ENCODE measurements at places on chromosomes 11 and 22.

DNA sequence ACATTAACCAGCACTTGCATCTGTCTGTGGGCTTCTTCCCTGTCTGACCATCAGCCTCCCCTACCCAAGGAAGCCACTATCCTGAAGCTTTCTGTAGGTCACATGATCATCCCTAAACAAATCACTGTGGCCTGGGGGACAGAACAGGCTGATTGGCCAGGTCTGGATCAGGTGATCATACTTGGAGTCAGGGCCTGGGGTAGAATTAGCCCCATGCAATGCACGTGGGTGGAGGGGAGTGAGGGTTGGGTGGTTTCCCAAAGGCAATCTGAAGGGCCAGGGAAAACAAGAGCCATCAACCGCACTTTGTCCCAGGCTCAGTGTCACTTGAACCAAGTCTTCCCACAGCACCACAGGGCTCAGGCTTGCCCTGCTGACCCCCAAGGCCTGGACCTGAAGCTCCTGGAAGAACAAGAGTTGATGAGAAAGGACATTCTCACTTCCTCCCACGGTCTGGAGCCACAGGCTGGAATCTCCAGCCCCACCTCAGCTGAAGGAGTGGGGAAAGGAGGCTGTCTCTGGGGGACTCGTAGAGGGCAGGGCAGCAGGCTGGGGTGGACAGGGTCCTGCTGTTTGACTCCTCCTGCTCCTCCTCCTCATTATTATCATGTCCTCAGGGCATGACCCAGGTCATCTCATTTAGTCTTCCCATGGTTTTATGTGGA, 31.5 kb upstream of the TSPAN18 start:
- no peak for DNase-seq

DNA sequence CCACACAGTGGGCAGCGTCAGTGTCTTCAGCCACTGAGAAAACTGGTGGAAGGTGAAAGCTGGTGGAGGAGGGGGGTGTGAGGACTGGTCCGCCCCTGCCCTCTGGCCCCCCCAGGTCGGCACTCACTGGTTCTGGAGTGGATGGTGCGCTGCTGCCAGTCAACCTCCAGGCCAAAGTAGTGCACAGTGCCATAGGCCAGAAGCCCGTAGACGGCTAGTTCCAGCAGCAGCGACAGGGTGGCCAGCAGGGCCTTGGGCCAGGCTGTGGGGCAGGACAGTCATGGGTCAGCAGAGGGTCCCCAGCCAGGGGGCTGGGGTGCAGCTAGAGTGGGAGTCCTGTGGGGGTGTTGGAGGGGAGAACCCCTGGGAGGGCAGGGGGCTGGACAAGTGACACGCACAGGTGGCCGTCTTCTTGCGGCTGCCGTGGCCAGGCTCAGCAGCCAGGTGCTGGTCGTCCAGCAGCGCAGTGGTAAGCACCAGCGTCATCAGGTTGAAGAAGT, 2.2 kb downstream of the LMF2 start:
- no peak for DNase-seq

- DNase-seq: peak; percentile 79
Observed at GRCh38 chr11:83157594-83158356, 844 bp downstream of the PCF11 start.

GRCh38 chr11:101553891-101554292, 29.9 kb downstream of the TRPC6 start:
- no peak for DNase-seq

- no peak for DNase-seq
Observed at GRCh38 chr22:27144321-27144720, 486.9 kb downstream of the MIAT start.

- no peak for DNase-seq
Observed at GRCh38 chr11:65444314-65445051, 21.9 kb downstream of the NEAT1 start.

- DNase-seq: no peak
Observed at GRCh38 chr11:12058425-12059115, 50.1 kb upstream of the DKK3 start.

GRCh38 chr11:72807021-72807693, 7.1 kb upstream of the ATG16L2 start:
- no peak for DNase-seq

DNA sequence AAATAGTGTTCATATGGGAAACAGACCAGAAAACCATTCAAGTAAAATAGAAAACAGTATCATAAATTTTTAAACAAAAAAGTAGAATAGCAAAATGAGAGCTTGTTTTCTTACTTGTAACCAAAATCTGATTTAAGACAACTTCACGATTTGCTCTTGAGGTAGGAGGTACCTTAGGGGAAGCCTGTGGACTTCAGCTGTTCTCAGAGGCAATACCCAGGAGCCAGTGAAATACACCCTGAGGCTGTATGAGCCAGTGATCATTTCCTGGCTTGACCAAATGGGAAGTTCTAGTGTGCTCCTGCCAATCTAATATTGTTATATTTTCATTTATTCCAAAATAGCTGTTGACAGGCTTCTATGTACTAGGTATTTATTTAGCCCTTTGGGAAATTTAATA, 104.8 kb downstream of the ARHGAP42 start:
- DNase-seq: no peak

- DNase-seq: no peak
Observed at GRCh38 chr11:126165311-126165720, 46.1 kb downstream of the RPUSD4 start.

DNA sequence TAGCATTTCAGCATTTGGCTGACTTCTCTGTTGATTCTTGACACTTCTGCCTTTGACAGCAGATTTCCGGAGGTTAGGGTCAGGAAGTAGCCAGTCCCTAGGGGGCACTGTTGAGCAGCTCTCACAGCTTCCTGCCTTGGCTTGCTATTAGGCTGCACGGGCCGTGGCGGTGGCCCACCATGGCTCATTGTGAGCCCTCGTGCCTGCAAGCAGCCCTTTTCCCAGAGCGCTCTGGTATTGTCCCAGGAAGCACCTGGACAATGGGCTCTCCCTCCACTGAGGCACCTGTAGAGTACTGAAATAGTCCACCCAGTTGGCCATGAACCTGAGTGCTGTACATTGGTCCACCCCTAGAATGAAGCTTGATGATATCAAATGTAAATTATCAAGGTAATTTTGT, 100.2 kb upstream of the GAL start:
- DNase-seq: peak; percentile 22

- no peak for DNase-seq
Observed at GRCh38 chr22:27810609-27811151, 9.1 kb upstream of the MN1 start.

DNA sequence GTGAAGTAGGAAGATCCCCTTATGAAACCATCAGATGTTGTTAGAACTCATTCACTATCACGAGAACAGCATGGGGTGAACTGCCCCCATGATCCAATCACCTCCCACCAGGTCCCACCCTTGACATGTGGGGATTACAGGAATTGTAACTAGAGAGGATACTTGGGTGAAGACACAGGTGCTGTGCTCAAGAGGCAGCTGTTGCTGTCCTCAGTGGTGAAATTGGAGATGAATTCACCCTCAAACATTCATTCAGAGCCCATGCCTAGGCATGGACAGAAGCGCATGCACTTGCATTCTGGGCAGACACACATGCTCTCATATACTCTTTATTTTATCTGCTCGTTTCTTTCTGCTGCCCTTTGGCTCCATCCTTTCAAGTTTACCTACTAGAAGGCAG, 385.0 kb downstream of the INSC start:
- DNase-seq: no peak

DNA sequence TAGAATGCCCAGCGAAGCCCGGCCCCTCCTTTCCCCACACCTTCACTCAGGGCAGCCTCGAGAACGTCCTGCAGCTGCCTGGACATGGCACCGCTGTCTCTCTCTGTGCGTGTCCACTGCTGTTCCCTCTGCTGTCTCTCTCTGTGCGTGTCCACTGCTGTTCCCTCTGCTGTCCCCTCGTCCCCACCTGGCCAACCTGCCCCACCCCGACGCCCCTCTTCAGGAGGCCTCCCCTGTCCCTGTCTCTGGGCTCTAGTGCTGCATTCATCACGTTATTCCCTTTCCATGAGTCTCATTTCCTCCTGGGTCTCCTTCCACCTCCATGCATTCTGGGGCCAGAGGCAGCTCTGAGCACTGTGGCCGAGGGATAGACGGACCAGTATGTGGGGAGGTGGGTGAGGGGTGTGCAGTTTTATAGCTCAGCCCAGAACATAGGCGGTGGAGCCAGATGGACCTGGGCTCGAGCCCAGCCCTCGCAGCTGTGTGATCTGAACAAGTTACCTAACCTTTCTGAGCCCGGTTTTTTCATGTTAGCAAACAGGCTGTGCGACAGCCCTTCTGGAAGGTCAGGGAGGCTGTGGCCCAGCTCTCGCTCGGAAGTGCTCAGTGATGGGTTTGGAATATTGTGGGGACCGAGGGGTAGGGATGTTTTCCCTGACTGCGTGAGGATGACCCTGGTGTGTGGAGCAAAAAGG, 41.9 kb upstream of the SMIM38 start:
- DNase-seq: no peak

GRCh38 chr11:115716601-115717529, 212.7 kb upstream of the CADM1 start:
- peak; percentile 41 for DNase-seq

DNA sequence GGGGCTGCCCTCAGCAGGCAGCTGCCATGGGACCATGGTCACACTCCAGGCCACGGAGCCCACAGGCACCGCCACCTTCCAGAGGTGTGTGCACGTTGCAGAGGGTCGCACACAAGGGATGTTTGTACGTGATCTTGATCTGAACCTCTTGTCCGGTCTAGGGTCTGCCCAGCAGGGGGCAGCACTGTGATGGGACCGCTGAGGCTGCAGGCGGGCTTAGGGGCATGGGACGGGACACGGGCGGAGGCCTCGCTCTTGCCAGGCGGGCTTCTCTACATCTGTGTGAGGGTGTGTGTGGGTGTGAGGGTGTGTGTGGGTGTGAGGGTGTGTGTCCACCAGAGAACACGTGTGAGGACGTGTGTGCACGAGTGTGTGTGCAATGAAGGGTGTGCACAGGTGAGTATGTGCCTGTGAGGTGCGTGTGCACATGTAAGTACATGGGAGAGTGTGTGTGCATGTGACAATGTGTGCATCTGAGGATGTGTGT, 52.4 kb downstream of the CACNA1I start:
- DNase-seq: peak; percentile 33

DNA sequence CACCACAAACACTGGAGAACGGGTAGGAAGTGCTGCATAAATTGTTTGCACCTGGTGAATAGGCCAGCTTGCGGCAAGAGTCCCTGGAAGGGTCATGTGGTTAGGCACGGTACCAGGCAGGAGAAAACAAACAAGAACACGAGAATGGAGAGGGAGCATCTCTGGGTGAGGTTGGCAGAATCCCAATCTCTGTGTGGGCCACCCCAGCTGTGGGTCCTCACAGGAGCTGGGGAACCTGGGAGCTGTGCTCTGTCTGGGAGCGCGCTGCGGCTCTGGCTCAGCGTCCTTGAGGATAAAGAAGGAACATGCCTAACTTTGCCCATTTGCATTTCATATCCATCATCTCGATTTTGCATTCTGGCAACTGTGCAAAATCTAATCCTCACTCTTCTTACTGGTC, 46.1 kb upstream of the JAM3 start:
- no peak for DNase-seq

- no peak for DNase-seq
Observed at GRCh38 chr11:113840932-113841664, 34.3 kb downstream of the USP28 start.

- DNase-seq: no peak
Observed at GRCh38 chr22:35140879-35141745, 75.2 kb downstream of the ISX start.

- no peak for DNase-seq
Observed at GRCh38 chr11:128527046-128527445, 60.3 kb downstream of the ETS1 start.

GRCh38 chr11:66069715-66070603, at the start of gene PACS1:
TSS of gene PACS1 (plus strand) at chr11:66070272. CDS start at chr11:66070487, 215 bp downstream.
- peak; percentile 80 for DNase-seq

DNA sequence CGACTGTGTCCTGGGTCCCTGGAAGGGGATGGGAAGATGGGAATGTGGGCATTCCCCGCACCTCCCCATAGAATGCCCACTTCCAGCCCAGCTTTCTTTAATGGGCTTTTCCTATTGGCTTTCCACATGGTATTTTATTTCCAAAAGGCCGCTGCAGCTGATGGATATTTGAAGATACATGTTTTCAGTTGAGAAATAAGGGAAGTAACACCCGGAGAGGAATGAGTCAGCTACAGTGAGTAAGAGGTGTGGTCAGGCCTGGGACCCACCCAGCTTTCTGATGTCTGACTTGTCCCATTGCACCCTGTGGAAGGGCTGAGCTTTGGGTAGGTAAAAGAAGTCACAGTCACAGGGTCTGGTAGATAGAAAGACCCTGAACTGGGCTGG, 476.9 kb downstream of the MIAT start:
- no peak for DNase-seq

DNA sequence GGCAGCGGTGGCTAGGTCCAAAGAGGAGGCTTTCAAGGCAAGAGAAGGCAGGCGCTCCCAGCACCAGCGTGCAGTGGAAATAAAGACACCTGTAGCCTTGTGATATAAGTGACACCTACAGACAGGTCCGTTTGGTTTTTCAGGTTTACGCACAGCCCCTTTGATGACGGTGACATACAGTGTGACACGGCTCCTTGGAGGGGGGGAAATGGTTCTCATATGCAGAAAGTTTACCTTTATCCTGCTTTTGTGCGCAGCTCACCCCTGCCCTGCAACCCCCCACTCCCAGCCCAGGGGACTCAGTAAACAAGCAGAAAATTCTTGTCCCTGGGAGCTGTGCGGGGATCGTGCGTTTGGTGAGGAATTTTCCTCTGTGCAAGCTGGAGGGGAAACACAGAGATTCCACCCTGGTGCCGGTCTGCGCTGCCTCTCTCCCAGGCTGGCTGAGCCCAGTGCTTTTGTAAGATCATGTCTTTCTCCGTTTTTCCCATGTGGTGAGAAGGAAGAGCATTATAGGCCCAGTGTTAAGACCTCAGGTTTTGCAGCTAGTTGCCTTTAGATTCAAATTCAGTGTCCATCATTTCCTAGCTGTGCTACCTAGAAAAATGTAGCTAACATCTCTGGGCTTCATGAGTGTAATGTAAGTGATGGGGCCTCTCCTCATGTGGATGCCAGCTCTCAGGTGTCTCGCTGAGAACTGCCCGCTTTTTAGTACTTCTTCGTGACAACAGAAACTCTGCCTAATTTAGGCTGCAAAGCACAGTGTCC, at the start of gene ELF5:
ELF5 (minus strand) TSS at position 113 of the 768 bp plus-strand sequence. CDS start 8,045 bp downstream, outside the sequence.
- no peak for DNase-seq

DNA sequence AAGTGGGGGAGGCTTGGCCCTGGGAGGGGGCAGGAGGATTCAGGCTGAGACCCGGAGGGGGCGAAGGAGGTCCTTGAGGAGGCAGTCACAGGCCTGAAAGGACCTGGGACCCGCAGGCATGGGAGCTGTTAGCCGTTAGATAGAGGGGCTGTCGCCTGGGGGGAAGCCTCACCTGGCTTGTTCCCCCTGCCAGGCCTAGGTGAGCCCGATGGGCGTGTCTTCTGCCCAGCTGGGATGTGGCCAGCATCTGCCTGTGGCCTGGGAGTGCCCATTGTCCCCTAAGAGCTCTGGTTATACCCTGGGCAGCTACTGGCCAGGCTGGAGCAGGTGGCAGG, 1.8 kb upstream of the DUSP8 start:
- no peak for DNase-seq

- DNase-seq: no peak
Observed at GRCh38 chr11:62030071-62030684, 62.7 kb upstream of the FTH1 start.

- no peak for DNase-seq
Observed at GRCh38 chr11:72391638-72392423, 42.5 kb downstream of the CLPB start.

Measured in Ammon's horn (tissue), 1 donor.